ENCODE measurements at places on chromosomes 3 and 15. TPM values are rescaled to one million over a fixed set of nuclear protein-coding genes. Genes with fewer than 3 reads are reported as not detected.

Gene TRAK1
- 28.1 TPM for total RNA-seq

DNA sequence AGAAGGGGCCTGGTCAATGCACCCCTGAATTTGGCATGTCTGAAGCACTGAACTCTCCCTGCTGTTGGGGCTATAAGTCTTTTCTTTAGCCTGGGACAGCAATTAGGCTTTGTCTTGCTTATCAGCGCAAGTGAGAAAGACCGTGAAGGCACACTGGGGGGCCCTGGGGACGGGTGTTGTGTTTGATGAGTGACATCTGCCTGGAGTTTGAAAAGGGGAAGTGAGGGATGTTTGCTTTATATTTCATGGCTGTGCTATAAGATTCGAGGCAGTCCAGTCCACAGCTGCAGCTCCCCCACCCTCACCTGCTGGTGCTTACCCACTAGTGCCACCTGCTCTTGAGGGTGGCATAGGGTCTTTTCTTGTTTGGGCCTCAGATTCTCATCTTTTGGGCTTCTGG, 44.8 kb downstream of the CEMIP start:
- DNase-seq = no peak

GRCh38 chr3:153008226-153008625, 153.8 kb upstream of the RAP2B start:
- no peak for DNase-seq

Gene PLCH1
- not detected for total RNA-seq

DNA sequence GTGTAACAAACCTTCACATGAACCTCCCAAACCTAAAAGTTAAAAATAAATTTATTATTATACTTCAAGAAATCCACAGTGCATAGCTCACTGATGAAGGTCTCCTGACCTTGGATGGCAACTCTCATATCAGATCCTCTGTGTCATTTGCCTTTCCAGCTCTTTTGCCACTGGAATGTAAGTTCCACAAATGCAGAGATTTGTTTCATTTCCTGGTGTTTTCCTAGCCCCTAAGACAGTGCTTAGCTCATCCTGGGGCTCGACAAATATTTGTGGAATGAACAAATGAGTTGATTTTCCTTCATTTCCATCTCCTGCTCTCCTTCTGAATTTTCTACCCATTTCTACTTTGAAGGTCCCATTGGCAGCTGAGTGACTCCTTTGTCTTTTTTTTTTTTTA, 56.0 kb downstream of the FRMD4B start:
- DNase-seq = peak; percentile 4
